ENCODE measurements at places on chromosomes 7 and 10.
A peak's percentile ranks its signal among the peaks of the same experiment; 100 is the strongest.

- no peak for DNase-seq
These were observed 8.2 kb downstream of the ZFAND2A start for GRCh38 chr7:1151653-1152425.

- DNase-seq: no peak
These were observed 205.0 kb downstream of the FANK1 start for GRCh38 chr10:126101325-126101724.

GRCh38 chr7:124100190-124100589 lies 67.3 kb upstream of the TMEM229A start:
- DNase-seq: no peak

DNA sequence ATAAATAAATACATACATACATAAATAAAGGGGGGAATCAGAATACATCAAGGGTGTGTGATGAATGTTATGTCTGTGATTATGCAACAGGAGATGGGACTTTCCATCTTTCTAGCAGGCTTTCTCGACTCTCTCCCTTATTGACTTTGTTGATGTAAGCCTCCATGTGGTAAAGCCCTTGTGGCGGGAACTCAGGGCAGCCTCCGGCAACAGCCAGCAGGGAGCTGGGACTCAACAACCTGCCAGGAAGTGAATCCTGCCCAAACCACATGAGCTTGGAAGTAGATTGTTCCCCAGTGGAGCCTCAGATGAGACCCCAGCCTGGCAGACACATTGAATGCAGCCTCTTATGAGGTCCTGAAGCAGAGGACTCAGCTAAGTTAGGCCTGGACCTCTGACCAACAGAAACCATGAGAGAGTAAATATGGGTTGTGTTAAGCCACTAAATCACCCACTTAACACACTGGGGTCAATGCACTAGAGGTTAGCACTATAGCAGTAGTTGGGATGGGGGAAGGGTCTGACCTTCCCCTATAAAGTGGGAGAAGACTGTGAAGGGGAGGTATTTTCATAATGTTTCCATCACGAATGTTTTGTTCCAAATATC lies 104.0 kb downstream of the JCAD start:
- DNase-seq: no peak

- no peak for DNase-seq
These were observed 45.5 kb downstream of the VOPP1 start for GRCh38 chr7:55526770-55527169.

- peak; percentile 40 for DNase-seq
These were observed 25.6 kb downstream of the PUS7 start for GRCh38 chr7:105496521-105496920.

- peak; percentile 41 for DNase-seq
These were observed 445 bp upstream of the ATRNL1 start for GRCh38 chr10:115092555-115093285.

DNA sequence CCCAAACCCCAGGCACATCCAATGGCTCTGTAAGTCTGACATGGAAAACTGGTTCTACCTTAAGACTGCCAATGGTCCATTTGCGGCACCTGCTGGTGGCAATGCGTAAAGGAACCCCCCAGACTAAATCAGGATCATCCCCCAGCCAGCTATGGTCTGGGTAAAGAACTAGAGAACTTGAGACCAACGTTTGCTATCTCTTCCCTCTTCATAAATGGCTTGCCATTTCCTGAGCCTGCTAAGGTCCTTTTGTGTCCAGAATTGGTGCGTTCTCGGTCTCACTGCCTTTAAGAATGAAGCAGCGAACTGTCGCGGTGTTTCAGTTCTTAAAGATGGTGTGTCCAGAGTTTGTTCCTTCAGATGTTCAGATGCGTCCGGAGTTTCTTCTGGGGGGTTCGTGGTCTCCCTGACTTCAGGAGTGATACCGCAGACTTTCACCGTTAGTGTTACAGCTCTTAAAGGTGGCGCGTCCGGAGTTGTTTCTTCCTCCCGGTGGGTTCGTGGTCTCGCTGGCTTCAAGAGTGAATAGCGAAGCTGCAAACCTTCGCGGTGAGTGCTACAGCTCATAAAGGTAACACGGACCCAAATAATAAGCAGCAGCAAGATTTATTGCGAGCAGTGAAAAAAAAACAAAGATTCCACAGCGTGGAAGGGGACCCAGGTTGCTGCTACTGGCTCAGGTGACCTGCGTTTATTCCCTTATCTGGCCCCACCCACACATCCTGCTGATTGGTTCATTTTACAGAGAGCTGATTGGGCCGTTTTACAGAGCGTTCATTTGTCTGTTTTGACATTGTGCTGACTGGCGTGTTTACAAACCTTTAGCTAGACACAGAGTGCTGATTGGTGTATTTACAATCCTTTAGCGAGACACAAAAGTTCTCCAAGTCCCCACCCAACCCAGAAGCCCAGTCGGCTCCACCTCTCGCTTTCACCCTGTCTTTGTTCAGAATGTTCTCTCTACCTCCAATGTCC lies 95.4 kb downstream of the ELMO1 start:
- no peak for DNase-seq

GRCh38 chr7:80876894-80877414 lies 41.9 kb downstream of the SEMA3C start:
- peak; percentile 25 for DNase-seq

All from AG20443 (cell line).